ENCODE measurements at places on chromosomes 2 and 18.

- DNase-seq: peak; percentile 88
Measured at GRCh38 chr18:67525328-67526099, 9.0 kb upstream of the DSEL start.

DNA sequence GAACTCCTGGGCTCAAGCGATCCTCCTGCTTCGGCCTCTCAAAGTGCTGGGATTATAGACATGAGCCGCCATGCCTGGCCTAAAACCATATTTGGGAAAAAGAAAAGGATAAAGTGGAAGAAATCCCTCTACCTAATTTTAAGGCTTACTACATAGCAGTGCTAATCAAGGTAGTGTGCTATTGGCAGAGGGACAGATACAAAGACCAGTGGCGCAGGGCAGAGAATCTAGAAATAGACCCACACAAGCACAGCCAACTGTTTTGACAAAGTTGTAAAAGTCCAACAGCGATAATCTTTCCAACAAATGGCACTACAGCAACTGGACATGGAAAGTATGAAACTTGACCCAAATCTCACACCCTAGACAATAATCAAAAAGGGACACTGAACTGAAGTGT is 138.4 kb downstream of the TFCP2L1 start:
- no peak for DNase-seq

DNA sequence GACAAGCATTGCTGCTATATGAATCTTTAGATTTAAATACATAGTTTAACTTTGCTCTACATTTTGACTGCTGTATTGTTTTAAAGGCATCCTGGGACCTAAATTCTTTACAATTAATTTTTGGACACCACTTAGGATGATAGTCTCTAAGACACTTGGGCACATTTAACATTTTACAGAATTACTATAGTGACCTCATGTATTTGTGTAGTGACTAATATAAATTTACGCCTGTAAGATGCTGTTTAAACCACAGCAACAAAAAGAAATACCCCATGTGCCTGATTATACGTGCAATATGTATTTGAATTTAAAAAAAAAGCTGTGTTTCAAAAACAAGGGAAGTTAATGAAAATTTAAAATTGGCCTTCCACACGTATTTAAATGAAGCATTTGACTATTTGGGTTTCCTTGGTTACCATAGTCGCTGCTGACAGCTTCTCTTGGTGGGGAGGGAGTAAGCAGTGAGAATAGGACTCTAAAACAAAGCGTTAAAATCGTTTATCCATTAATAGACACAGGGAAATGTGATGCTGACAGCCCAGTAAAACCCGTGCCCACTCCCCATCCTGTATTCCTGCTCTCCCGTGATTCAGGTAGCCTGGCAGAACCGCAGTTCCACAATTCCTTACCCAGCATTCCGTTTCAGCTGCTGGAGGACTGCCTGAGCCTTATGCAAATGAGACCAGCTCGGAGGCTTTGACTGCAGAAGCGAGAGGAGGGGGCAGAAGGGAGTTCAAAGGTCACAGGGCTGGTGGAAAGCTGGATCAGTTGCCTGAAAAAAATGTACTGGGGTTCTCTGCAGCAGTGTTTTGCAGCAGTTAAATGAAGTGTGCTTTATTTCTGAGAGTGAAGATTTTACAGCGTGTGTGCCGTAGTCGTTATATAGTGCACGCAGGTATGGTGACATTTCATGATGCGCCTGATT is 104.3 kb downstream of the CSRNP3 start:
- DNase-seq: no peak

- DNase-seq: peak; percentile 59
Measured at GRCh38 chr18:10051877-10052631, 138.2 kb downstream of the VAPA start.

- DNase-seq: no peak
Measured at GRCh38 chr2:159262904-159263303, 23.6 kb downstream of the WDSUB1 start.

DNA sequence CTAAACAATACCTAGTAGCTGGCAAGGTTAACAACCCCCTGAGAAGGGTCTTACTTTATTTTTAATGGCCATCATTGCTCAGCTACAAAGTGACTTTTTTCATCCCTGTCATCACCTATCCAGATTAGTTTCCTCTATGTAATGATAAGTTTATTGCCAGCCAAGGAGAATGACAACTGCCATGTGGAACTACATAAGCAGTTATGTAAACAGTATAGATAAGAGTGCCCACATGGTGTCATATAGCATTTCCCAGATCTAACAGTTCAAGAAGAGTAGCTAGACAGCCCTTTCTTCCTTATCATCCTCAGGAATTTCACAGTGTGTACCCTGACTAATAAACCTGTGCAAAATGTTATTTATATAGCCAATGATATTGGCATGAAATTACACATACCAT is 240.2 kb upstream of the PIK3C3 start:
- no peak for DNase-seq

- no peak for DNase-seq
Measured at GRCh38 chr2:168613551-168613950, 157.5 kb downstream of the CERS6 start.

GRCh38 chr18:30970196-30970816 is 72.2 kb downstream of the DSC3 start:
- DNase-seq: peak; percentile 16

DNA sequence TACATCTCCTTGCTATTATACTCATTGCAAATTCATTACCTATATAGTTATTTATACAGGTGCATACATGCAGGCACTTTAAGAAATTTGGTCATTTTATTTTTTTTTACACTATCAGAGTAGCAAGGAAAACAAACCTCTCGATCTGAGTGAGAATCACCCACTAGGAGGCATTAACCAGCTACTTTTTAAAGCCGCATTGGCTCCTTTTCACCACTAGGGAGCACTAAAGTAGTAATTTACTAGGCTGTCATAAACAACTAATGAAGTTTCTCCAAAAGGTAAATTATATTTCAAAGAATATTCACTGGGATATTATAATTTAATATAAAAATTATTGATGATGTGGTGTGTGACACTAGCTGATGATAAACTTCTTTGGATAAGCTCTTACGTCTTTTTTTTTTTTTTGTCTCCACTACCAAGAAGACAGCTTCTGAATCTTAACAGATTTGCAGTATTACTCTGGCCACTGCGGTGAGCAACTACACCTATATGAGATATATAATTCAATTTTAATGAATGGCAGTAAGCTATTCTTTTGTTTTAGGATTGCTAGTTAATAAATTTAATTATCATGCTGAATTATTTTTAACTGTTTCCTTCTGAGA is 101.9 kb downstream of the NOL4 start:
- peak; percentile 36 for DNase-seq

- DNase-seq: no peak
Measured at GRCh38 chr2:223805008-223805407, 32.4 kb downstream of the AP1S3 start.

- no peak for DNase-seq
Measured at GRCh38 chr2:163779970-163780597, 44.3 kb upstream of the FIGN start.

DNA sequence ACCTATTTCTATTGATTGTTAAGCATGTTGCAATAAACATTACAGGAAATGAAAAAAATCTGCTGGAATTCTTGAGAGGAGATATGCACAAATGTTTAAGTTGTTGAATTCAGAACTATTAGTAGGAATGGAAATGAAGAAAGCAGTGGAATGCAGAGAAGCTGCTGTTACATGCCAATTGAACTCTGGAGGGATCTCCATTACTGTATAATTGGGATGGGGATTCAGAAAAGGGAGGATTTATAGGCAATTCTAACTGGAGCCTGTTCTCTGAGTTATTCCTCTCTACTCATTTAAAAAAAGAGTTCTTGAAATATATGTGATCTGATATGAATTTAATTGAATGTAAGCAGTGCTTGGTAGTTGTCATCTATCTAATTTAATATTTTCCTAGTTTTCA is 2.6 kb upstream of the ASXL3 start:
- no peak for DNase-seq

- no peak for DNase-seq
Measured at GRCh38 chr2:20242727-20243377, 17.9 kb upstream of the SDC1 start.

- no peak for DNase-seq
Measured at GRCh38 chr2:239337877-239338484, 62.8 kb downstream of the HDAC4 start.

DNA sequence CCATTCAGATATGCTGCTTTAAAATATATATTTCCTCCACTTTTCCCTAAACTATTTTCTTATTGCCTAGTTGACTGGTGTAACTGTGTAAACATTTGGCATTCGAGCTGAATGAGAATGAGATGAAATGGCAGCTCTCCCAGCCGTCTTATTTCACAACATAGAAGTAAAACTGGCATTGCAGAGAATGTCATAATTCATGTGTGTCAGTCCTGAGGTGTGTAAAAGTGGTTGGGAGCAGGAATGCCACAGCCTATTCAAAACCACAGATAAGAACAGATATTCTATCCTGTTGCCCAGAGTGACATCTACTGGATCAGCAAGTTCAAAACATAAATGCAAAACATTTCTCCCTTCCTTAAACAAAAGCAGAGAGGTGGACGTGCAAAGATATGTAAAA is 565.5 kb upstream of the CHAC2 start:
- peak; percentile 35 for DNase-seq

GRCh38 chr18:23861805-23862470 is 152.6 kb upstream of the TTC39C start:
- peak; percentile 91 for DNase-seq

DNA sequence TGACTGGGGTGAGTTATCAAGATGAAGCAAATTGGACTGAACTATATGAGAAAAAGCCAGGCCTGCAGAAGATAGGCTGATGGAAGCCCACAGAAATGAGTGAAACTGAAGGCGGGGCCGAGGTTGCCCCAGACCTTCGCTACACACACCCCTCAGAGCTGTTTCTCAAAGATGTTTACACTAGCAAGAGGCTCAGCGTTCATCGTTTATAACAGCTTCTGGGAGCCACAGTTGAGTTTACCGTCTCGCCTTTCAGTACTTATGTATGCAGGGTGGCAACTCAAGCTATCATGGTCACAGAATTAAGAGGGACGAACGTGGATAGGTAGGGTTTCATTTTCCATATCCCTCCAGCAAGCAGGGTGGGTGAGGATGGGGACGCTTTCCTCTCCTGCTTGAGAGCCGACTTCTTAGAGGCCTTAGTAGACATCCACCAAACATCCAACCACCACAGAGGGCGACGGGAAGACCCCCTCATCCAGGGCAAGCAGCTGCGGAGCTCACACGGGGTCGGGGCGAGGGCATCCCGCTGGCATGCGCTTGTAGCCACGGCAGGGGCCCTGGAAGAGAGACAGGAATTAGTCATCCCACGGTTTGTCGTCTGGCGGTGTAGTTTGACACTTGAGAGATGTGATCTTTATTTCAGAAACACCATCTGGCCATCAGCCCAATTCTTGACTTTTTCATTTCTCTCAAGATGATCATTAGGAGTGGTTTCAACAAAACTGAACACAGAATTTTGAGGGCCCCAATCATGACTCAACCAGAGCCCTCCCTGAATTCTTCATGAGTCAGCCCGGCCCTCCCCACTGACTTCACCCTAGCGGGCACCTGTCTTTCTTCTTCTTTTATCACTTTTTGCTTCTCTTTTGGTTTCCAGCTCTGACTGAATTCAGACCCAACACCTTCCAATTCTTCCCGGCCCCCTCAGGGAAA is 109.1 kb upstream of the CTDP1 start:
- DNase-seq: peak; percentile 57

DNA sequence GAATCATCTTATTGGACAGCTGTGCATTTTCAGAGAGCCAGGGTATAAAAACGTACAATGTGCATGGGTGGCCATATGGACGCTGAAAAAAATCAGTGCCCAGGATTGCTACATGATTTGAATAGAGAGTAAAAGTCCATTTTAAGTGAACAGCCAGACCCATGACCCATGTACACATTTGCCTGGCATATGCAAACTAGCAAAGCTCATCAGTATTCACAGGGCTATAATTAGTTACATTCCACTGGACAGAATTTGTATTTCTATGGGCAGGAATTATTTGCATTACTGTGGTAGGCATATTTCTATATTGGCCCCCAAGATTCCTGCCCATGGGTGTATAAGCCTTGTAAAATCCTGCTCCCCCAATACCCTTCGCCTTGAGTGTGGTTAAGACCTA is 78.8 kb downstream of the PTH2R start:
- no peak for DNase-seq

- no peak for DNase-seq
Measured at GRCh38 chr18:79527656-79528315, 132.1 kb downstream of the NFATC1 start.

DNA sequence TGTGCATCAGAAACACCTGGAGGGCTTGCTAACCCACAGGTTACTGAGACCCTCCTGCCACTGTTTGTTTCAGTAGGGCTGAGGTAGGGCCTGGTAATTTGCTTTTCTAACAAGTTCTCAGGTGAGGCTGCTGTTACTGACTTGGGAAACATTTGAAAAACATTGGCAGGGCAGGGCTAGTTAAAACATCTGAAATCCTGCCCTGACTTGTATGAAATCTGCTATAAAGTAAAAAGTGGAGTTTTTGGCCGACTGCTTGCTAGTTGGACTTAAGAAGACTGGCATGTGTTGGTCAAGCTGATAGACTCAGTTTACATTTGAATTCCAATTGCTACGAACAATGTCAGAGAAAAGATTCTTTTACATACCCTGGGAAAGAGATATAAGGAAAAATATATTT is 111.6 kb upstream of the DLX2 start:
- no peak for DNase-seq

- DNase-seq: no peak
Measured at GRCh38 chr2:195480121-195480520, 176.9 kb upstream of the SLC39A10 start.

GRCh38 chr18:66005831-66006588 is 255.2 kb downstream of the CDH7 start:
- no peak for DNase-seq

DNA sequence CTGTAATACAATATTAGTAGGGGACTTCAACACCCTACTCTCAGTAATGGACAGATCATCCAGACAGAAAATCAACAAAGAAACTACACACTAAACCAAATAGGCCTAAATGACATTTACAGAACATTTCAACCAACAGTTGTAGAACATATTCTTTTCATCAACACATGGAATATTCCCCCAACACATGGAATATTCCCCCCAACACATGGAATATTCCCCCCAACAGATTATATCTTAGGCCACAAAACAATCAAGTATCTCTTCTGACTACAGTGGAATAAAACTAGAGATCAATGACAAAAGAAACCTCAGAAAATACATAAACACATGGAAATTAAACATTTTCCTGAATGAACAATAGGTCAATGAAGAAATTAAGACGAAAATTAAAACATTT is 187.2 kb upstream of the RBBP8 start:
- DNase-seq: no peak

- no peak for DNase-seq
Measured at GRCh38 chr2:109482361-109482861, 131.4 kb downstream of the SEPTIN10 start.

- DNase-seq: no peak
Measured at GRCh38 chr2:148102641-148103040, 81.8 kb downstream of the MBD5 start.

Data from RPMI7951 (cell line).